ENCODE measurements at places on chromosomes 12 and 14. TPM values are rescaled to one million over a fixed set of nuclear protein-coding genes. Genes with fewer than 3 reads are reported as not detected.

- no peak for DNase-seq
Observed at GRCh38 chr14:104717646-104718045, 6.4 kb upstream of the ADSS1 start.

GDF11 gene
- 1.7 TPM for total RNA-seq

NTF3 gene
- not detected for total RNA-seq

- no peak for DNase-seq
Observed at GRCh38 chr14:65555358-65555757, 142.8 kb downstream of the FUT8 start.

GRCh38 chr12:108683906-108684556 lies 47.3 kb downstream of the CORO1C start:
- no peak for DNase-seq

DNA sequence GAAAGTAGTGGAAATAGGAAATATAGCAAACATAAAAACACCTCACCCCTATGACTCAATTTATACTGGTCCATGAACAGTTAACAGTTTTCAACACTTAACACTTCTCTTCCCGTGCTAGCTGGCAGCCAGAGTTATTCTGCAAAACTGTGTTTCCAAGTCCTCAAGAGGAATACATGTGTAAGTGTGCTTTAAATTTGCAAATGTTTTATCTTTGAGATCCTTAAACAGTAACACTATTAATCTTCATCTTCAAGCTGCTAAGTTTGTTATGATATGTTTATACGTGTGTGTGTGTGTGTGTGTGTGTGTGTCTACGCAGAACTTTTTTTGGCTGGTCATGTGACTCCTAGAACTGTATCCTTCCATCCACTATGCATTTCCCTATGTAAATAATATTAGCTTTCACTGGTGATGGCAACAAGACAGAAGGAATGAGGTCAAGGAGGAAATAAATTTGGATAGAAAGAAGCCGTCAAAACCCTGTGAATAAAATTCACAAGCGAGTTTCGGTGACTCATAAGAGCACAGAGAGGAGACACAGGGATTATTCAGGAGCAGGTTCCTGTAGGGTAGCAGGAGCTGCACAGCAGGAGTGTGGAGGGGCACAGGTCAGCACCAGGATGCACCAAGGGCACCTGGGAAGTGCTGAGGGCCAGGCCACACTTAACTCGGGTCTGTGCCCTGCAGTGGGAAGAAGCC lies 105.9 kb upstream of the ETV6 start:
- DNase-seq, result no peak

ITGA7 gene
- 125 TPM for total RNA-seq

DNA sequence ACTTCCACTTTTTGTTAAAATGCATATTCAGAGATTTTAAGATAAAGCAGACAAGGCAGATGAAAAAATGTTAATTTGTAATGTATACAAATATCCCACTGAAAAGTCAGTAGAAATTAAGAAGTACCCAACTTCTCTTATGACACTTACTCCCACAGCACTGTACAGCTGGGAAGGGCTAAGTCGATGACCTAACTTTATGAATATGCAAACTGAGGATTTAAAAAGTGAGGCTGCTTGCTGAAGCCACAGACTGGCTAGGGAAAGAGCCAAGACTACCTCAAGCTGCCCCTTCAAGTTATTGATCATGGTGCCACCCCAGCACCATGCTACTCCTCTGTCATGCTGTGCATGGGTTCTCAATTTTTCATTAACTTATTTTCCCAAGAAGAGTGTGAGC lies 17.0 kb downstream of the PPM1H start:
- no peak for DNase-seq

- no peak for DNase-seq
Observed at GRCh38 chr12:6684609-6685008, 4.6 kb downstream of the ZNF384 start.

TAS2R13 gene
- 1.5 TPM for total RNA-seq

GRCh38 chr12:51669271-51669670 lies 78.2 kb downstream of the SCN8A start:
- no peak for DNase-seq

- DNase-seq, result no peak
Observed at GRCh38 chr14:103282932-103283331, 51.1 kb upstream of the EIF5 start.

GRCh38 chr14:92519246-92520101 lies 5.9 kb downstream of the RIN3 start:
- no peak for DNase-seq

HOXC6 gene
- total RNA-seq, result 0.48 TPM

CDCA3 gene
- total RNA-seq, result 3.0 TPM

SLC5A8 gene
- total RNA-seq, result not detected

- no peak for DNase-seq
Observed at GRCh38 chr14:41662780-41663472, 56.2 kb downstream of the LRFN5 start.

- no peak for DNase-seq
Observed at GRCh38 chr12:102484017-102484416, 3.7 kb upstream of the IGF1 start.

ACVRL1 gene
- total RNA-seq, result 142 TPM

DNA sequence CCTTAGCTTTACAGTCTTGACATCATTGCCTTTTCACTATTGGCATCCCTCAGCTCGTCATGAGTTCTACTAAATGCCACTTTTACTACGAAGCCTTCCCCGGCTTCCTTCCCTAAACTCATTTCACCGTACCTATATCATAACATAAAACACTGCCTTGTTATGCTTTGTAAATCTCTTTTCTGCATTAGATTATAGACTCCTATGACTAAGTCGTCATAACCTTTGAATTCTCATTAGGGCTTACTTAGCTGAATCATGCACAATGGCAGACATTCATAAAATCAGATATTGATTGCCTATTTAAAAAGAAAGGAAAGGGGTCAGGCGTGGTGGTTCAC lies 21.0 kb downstream of the BTG1 start:
- no peak for DNase-seq

ASCL1 gene
- not detected for total RNA-seq

- peak; percentile 95 for DNase-seq
Observed at GRCh38 chr12:124906606-124907261, 7.7 kb downstream of the UBC start.

DNA sequence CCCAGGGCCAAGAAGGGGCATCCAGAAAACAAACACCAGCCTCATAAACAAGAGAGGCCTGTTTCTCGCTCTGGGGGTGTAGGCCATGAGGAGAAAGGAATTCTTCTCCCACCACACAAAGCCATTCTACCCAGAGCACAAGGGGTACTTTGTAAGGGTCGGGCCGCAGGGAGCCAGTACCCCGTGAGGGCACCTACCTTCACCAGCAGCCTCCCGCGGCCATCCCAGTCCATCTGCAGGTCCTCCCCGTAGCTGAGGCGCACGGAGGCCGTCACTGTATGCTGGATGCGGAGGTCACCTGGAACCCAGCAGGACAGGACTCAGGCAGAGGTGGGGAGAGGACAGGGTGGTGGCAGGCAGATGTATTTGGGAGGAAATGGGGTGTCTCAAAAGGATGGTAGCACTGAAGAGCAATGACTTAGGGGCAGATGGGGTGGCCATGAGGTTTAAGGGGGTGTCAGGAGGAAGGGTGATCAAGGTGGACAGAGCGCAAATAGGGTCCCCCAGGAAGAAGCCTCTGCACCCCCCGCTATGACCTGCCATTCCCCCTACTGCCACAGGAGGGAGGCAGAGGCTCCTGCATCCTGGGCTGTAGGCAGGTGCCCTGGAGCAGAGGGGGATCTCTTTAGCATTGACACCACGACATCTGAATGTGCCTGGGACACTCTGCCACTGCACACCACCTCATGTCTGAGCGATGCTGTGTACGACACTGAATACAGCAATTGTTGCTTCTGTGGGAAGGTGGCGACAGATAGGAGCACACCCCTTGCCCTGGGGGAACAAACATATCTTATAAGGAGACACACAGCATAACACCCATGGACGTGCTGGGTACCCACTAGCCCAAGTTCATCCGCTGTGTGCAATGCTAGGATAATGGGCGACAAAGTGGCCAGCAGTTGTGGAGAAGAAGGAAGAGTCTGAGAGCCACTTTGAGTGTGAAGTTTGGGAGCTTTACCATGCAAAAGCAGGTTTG lies 61.4 kb downstream of the VWF start:
- peak; percentile 58 for DNase-seq

DNA sequence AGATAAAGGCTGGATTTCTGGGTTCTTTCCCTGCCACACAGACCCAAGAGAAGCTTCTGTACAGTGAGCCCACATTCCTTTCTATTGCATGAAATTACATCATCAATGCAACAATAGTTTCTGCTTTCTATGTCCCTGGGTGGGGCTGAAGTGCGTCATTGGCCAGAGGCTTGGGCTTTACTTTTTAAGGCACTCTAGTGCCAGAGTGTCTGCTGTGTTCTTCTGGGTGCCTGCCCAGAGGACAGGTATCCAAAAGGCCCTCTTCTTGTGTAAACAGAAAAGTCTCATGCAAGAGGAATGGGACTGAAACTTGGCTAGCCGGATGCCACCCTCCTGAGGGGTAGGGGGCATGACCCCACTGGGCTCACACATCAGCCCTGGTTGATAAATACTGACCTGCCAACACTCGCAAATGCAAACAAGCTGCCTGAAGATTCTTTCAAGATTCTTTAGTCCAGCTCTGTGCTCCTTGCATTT lies 5.9 kb downstream of the KRT86 start:
- DNase-seq, result peak; percentile 58

GRCh38 chr12:125151284-125151683 lies 86.0 kb downstream of the AACS start:
- no peak for DNase-seq

DNA sequence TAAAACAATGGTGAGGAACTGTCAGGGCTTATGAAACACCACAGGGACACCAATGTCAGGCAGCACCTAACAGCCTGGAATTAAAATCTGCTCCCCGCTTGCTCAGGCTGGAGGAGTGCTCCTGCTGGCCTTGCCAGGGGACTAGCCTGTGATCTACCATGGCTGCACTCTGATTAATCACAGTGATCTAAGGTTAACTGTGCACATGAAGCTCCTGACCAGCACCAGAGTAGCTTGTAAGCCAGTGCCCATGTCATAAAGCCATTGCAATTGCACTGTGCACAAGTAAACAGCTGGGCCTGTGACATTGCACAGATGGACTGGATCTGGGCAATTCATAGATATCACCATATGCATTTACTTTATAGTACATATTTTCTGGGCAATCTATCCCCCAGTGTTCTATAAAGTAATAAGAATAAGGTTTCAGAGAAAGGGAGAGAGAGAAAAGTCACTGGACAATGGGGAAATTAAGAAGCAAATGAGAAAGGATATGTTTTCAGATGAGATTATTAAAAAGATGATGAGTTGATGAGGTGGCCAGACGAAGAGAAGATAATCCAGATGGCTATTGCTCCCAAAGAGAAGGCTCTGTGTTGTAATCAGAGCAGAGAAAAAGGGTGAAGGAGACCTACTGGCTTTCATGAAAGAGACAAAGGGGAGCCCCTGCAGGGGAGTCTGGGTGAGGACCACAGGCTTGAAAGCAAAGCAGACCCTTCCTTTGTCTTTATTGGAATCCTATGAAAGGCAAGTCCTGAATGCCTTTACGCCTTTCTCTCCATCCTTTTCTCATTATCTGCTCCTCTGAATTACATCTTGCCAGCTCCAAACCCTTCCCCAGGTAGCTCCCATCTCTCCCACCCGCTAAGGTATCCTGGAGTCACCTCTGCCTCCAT lies 145.8 kb downstream of the SLC38A6 start:
- DNase-seq, result no peak

ATXN7L3B gene
- total RNA-seq, result 7.9 TPM

MANSC1 gene
- 16.8 TPM for total RNA-seq

- DNase-seq, result no peak
Observed at GRCh38 chr14:76080025-76080424, 71.7 kb upstream of the GPATCH2L start.

ASIC1 gene
- 0.79 TPM for total RNA-seq

DNA sequence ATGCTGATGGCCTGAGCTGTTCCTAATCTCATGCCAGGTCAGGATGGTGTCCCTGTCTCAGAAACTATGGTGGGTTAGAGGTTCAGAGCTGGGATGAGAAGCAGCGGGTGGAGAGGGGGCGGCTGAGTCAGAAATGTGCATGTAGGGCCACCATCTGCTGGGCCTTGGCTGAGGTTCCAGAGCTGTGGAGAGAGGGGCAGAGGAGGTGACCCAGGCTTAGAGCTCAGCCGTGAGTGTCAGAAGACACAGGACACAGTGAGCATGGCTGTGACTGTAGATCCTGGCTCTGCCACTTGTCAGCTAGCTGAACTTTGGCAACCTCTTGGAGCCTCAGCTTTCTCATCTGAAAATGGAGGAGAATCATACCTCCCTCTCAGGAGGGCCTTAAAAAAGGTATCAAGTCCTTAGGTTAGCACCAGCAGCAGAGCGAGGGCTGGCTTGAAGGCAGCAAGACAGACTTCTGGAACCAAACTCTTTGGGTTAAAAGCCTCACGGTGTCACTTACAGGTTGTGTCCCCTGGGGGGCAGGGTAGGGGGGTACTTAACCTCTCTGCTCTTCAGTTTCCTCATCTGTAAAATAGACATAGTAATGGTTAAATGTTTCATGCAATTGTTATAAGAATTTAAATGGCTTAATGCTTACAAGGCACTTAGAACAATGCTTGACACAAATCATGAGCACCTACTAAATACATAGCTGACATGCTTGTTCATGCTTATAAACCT lies 34.8 kb downstream of the TMEM229B start:
- DNase-seq, result no peak

DNA sequence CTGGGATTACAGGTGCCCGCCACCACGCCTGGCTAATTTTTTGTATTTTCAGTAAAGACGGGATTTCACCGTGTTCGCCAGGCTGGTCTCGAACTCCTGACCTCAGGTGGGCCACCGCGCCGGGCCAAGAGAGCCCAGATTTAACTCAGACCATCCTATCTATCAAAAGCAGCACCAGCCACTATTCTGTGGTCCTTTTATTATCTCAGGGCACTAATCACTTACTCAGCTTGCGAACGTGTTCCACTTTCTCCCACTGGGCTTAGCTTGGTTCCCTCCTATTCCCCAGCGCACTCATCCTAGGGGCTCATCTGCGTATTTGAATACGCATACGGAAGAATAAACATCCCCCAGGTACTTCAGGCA lies 16.2 kb upstream of the AACS start:
- no peak for DNase-seq

DNA sequence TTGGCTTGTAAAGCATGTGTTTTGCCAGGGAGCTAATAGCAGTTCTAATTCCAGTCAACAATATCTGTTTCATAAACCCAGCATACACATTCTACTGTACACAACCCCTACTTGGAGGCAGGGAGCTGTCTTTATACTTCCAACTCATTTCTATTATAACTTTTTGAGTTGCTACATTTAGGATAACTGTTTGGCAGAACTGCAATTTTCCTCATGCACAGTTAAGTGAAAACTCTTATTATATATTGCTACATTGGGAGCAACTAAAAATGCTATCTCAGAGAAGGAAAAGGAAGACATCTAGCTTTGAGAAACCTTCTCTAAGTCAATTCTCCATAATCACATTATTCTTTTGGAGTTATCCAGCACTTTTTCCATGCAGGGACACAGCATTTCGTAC lies 480.2 kb downstream of the RPS29 start:
- DNase-seq, result no peak

PTCSC3 gene
- not detected for total RNA-seq

DNA sequence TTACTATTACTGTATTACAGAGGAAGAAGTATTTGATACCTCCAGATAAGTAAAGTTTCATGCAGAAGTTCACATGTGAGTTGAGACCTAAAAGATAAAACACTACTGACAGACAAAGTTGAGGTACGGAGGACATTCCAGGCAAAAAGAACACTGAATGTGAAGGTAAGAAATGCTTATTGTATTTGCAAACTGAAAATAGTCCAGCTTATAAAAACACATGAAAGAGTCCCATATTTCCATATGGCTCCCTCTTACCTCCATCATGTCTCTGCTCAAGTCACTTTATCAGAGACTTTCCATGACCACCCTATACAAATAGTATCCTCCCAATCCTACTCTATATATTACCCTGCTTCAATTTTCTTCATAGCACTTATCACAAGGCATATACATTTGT lies 35.8 kb downstream of the SENP1 start:
- DNase-seq, result no peak

CRIP2 gene
- total RNA-seq, result 18.8 TPM

DEGS2 gene
- total RNA-seq, result 15.1 TPM

Data from transverse colon (tissue), 4 donors.